SW480 (cell line): ENCODE measurements at places on chromosomes 12 and 14.

GRCh38 chr14:22493753-22494152 is 95.3 kb downstream of the DAD1 start:
- DNase-seq = no peak

GRCh38 chr14:65377576-65377975 is 35.0 kb upstream of the FUT8 start:
- no peak for DNase-seq

DNA sequence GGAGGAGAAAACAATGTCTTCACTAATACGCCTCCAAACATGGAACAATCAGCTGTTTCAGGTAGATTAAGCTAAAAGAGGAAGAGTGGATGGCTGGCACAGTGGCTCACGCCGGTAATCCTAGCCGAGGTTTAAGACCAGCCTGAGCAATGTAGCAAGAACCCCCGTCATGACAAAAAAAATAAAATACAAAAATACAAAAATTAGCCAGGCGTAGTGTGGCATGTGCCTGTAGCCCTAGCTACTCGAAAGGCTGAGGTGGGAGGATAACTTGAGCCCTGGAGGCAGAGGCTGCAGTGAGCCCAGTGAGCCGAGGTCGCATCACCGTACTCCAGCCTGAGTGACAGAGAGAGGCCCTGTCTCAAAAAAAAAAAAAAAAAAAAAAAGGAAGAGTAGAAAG is 1.2 kb upstream of the MED13L start:
- no peak for DNase-seq

- DNase-seq = no peak
Observed at GRCh38 chr14:63011623-63012022, 33.6 kb downstream of the KCNH5 start.

- DNase-seq = no peak
Observed at GRCh38 chr12:22530-23201, 43.9 kb upstream of the IQSEC3 start.

DNA sequence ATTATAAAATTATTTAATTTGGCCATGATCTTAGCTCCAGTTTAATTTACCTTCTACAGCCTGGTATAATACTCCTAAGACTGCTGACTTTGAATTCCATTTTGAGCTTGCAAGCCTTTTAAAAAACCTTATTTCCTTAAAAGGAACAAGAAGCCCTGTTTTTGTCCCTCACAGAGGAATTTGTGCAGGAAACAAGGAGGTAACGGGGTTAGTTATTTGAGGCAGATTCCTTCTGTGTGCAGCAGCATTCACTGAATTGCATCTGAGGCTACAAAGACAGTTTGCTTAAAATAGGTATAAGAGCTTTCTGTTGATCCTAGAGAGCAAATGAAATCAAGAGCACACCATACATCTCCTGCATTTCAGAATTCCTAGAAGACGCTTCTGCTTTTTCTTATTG is 403.3 kb upstream of the PRICKLE1 start:
- DNase-seq = no peak

GRCh38 chr12:108369736-108370396 is 30.8 kb upstream of the CMKLR1 start:
- no peak for DNase-seq

DNA sequence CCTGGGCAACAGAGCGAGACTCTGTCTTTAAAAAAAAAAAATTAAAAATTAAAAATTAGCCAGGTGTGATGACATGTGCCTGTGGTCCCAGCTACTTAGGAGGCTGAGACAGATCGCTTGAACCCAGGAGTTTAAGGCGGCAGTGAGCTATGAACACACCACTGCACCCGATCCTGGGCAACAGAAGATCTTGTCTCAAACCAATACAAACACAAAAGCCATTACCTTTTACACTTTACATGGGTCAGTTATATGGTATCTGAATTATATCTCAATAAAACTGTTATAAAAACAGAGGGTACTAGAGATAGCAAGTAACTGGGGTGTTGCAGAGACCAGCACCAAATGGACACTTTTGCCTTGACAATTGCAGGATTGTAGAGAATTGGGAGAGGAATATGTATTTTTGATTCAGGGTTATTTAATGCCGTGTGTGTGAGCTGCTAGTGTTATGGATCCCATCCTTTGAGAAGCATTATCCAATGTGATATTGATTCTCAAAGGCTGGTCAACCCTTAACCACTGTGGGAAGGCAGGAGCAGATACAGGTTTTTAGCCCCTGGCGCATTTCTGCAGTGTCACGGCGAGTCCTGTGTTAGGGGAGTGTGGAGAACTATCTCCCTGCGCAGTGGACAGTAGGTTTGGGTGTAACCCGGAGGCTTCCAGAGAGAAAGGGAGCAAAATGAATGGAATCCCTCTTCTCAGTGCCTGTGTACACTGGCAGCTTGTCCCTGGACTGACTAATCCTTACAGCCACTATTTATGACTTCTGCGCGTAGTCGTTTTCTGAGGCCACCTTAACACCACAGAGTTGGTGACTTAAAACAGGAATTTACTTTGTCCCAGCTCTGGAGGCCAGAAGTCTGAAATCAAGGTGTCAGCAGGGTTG is 4.3 kb downstream of the PSMD9 start:
- no peak for DNase-seq

DNA sequence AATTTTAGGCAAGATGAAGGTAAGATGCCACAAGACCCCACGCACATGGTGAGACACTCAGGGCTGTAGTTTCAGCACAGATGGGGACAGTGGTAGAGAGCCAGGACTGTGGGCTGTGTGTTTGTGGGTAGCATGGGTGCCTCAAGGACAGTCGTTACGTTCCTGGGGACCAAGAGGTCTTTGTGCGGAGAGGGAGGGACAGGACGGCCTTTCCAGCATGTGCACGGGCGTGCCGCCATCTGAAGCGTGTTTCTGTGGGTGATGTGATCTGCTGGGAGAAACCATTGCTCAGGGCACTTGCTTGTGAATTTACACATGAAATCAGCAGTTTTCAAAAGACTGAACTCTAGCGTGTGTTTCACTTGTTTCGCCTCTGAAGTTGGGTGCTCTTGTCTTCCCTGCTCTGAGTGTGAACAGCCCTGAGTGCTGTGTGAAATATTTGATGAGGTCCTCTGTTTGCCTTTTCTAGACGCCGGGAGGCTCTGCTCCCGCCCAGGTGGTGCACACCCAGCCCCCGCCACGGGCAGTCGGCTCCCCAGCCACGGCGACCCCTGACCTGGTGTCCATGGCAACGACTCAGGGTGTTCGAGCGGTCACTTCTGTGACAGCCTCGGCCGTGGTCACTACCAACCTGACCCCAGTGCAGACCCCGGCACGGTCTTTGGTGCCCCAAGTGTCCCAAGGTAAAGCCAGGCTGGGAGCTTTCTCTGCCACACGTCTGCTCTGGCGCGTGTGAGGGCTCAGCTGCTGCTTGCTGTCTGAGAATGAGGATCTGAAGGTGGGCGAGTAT is 82.3 kb downstream of the DDX51 start:
- DNase-seq = no peak

GRCh38 chr12:80188576-80188975 is 89.2 kb downstream of the OTOGL start:
- no peak for DNase-seq

GRCh38 chr14:71739273-71739990 is 192.8 kb upstream of the RGS6 start:
- peak; percentile 62 for DNase-seq
